Body of pancreas (tissue), 4 donors: ENCODE measurements at places on chromosomes 13 and 19. TPM values are rescaled to one million over a fixed set of nuclear protein-coding genes. Genes with fewer than 3 reads are reported as not detected.

- H3K27ac ChIP-seq, result peak overlapping the region; percentile 97
- H3K36me3 ChIP-seq, result no peaks in the 10 kb centered on the region
- no peaks in the 10 kb centered on the region for H3K27me3 ChIP-seq
- peak overlapping the region; percentile 77 for H3K4me3 ChIP-seq
Measured at GRCh38 chr19:18110609-18111232, 13.1 kb downstream of the MAST3 start.

- H3K4me3 ChIP-seq, result no peak overlapping the region
- no peak overlapping the region for H3K27ac ChIP-seq
- H3K27me3 ChIP-seq, result no peaks in the 10 kb centered on the region
- no peaks in the 10 kb centered on the region for H3K4me1 ChIP-seq
- H3K36me3 ChIP-seq, result no peaks in the 10 kb centered on the region
Measured at GRCh38 chr19:29735829-29736228, 20.8 kb upstream of the C19orf12 start.

GRCh38 chr19:34502582-34503411 lies 21.2 kb downstream of the WTIP start:
- no peak overlapping the region for H3K27ac ChIP-seq
- H3K4me3 ChIP-seq, result no peak overlapping the region
- peaks cover 4% of the 10 kb centered on the region for H3K4me1 ChIP-seq
- DNase-seq, result no peak
- H3K27me3 ChIP-seq, result no peaks in the 10 kb centered on the region

DNA sequence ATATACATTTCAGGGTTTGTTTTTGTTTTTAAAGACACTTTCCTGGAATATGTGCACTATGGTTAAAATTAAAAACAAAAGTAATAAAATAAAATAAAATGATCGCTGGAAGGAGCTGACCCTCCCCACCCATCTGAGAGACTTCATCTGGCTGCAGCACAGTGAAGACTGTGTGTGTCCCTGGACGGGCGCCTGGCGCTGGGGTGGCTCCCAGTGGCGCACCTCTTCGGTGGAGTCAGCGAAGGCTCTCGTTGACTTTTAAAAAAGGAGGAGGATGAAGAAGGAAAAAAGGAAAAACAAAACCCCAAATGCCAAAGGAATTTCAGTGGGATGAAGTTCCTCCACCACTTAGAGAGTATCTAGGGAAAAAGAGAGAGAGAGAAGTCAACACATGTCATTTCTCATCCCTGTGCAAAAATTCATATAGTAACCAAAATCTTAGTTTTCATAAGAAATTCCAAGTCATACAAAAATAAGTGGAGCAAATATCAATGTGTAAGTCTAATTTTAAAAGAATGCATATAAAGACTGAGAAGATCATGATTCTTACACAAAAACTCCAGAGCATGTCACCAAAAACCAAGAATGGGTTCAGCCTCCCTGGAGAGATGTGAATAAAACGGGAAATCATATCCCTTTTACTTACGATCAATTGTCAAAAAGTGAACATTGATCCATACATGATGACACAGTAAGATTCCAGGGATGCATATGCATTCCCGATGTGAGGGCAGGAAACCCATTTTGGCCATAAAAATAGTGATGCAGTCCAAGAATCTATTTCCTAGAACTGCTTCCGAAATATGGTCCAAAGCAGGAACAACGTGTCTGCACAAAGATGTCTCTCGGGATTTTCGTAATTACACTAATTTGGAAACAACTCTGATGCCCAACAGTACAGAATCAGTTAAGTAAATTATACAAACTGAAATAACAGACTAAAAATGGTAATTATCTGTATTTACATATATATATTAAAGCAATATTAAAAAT lies 123.8 kb downstream of the STK24 start:
- no peak overlapping the region for H3K4me3 ChIP-seq
- no peak overlapping the region for H3K27ac ChIP-seq
- no peaks in the 10 kb centered on the region for H3K27me3 ChIP-seq
- H3K4me1 ChIP-seq, result peaks cover 10% of the 10 kb centered on the region
- peaks cover 6% of the 10 kb centered on the region for H3K36me3 ChIP-seq

- H3K27ac ChIP-seq, result no peak overlapping the region
- no peak overlapping the region for H3K4me3 ChIP-seq
- H3K36me3 ChIP-seq, result no peaks in the 10 kb centered on the region
- H3K4me1 ChIP-seq, result peaks cover 13% of the 10 kb centered on the region
- no peaks in the 10 kb centered on the region for H3K27me3 ChIP-seq
Measured at GRCh38 chr13:26992951-26993719, 178.5 kb downstream of the USP12 start.

ARHGEF7 gene
- 27.5 TPM for total RNA-seq

ZNF69 gene
- 13.2 TPM for total RNA-seq
